ENCODE measurements at places on chromosomes 1 and 21.

DNA sequence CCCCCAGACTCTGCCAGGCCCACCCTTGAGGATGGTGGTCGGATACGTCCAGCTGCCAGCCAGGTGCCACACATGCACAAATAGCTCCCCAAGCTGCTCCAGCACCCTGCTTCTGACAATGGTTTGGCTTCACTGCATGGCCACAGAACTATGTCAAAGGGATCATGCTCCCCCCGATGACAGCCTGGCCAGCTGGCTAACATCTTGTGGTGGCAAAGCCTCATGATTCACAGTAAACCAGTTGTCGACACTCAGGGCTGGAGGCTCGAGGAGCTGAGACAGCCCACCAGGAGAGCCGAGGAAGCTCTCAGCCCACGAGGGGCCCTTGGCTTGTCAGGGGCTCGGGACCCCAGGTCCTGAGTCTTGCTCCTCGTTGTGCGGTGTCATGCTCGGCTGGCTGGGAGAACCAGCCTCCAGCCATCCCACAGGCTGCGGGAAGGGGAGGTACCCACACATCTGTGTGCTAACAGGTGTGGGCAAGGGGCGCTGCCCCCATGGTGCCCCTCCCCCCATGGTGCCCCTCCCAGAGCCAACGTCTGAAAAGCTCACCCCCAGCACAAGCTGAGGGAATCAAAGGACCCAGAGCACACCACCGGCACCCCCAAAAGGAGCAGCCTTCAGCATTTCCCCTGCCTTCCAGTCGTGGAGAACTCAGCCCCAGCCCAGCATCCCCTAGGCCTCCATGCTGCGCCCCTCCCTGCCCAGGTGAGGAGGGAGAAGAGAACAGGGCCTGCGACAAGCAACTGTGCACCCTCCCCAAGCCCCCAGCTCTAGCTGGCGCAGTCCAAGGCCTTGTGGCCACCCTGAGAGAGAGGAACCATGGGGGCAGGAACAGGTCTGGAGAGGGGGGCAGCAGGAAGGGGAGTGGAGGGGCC, 41.2 kb downstream of the KIF21B start:
- no peak for DNase-seq

GRCh38 chr21:41653243-41653953, 113.5 kb downstream of the RIPK4 start:
- no peak for DNase-seq

DNA sequence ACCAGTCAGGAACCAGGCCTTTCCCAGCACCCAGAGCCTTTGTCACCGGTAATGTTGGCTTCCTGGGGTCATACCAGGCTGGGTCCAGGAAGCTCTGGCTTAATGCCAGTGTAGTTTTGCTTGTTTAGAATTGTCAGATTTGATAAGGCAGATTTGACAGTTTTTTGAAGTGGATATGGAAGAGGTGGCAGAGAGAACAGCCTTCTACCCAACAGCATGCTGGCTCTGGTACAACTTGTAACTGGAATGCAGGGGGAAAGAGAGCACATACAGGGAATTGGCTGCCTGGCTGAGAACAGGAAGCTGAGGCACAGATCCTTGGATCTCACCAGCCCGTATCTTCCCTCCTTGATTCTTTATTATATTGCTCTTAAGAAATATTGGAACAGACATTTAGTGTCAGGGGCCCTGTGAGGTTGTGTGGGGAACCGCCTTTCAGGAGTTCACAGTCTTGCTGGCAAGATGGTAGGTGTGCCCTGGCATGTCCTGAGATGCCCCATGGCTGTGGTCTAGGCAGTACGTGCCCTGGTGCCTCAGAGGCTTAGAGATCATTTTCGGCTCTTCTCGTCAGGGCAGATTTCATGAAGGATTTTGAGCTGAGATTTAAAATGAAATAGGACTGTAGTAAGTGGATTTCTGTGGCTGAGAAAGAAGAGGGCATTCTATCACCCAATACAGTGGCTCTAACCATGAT, 227.0 kb downstream of the PBX1 start:
- no peak for DNase-seq

GRCh38 chr1:117171900-117172511, 38.7 kb downstream of the VTCN1 start:
- DNase-seq: no peak

- no peak for DNase-seq
Observed at GRCh38 chr21:39633770-39634181, 21.0 kb downstream of the B3GALT5 start.

DNA sequence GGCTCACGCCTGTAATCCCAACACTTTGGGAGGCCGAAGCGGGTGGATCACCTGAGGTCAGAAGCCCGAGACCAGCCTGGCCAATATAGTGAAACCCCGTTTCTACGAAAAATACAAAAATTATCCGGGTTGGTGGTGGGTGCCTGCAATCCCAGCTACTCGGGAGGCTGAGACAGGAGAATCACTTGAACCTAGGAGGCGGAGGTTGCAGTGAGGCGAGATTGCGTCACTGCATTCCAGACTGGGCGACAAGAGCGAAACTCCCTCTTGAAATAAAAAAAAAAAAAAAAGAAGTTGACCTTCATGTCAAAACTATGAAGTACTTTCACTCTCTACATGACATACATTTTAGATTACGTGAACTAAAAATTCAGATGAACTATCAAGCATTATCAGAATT, 153.7 kb downstream of the COL11A1 start:
- DNase-seq: no peak

DNA sequence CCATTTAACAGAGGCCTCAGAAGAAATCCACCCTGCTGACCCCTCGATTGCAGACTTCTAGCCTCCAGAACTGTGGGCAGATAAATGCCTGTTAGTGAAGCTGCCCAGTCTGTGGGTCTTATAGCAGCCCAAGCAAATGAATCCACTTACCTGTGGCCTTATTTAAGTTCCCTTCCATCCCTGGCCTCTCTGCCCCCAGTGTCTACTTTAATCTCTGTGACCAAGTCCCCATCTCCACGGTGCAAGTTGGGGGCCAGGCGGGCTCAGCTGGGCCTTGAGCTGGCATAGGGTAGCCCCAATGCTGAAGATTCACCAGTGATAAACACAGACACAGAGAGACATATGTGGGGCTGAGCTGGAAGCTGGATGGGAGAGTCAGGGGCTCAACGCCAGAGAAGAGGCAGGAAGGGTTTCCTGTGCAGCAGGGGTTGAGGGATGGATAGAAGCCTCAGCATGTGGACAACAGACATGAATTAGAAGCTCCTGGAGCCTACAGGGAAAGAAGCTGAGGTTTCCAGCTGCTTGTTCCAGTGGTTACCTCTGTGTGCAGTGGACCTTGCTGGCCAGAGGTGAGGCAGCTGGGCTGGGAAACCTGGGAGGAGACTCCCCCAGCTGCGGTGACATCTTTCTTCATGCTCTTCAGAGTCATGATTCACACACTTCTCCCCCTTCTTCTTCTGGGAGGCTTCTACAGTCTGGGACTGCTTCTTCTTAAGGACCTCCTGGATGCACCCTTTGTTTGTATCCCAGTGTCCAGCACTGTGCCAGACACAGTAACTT, 13.4 kb upstream of the B3GALT5 start:
- no peak for DNase-seq

- no peak for DNase-seq
Observed at GRCh38 chr1:71809085-71809484, 473.3 kb downstream of the NEGR1 start.

DNA sequence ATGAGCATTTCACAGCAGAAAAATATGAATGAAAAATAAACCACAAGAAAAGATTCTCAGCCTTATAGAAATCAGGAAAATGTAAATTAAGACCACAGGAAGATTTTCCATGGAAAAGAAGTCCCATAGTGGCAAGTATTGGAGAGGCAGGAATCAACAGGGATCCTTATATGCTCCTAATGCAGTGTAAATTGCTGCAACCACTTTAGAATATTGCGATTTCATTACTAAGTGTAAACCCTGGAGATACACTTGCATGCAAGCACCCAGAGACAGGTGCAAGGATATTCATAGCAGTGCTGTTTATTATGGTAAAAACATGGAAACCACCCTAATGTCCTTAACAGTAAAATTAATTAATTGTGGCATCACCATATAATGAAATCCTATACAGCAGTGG, 10.6 kb upstream of the LRP8 start:
- no peak for DNase-seq

- DNase-seq: no peak
Observed at GRCh38 chr1:26288311-26288941, 8.5 kb downstream of the SH3BGRL3 start.

DNA sequence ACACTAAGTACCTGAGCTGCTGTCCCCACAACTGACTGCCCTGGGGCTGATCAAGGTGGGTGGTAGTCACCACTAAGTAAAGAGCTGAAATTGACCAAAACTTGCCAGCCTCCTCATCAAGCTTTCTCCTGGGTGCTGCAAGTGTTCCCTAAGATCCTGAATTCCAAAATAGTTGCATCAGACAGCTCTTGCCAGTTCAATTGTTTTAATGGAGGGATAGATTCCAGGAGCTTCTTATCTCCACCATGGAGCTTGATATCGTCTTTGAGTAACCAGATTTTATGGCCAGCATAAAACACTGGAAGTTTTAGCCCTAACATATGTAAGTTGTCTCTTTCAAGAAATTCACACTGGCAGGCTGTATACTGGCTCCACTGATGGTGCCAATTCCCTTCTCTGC, 90.3 kb downstream of the NID1 start:
- no peak for DNase-seq

- no peak for DNase-seq
Observed at GRCh38 chr1:91513160-91513559, 12.5 kb downstream of the CDC7 start.

GRCh38 chr1:165073185-165074007, 283.1 kb downstream of the LMX1A start:
- DNase-seq: no peak

DNA sequence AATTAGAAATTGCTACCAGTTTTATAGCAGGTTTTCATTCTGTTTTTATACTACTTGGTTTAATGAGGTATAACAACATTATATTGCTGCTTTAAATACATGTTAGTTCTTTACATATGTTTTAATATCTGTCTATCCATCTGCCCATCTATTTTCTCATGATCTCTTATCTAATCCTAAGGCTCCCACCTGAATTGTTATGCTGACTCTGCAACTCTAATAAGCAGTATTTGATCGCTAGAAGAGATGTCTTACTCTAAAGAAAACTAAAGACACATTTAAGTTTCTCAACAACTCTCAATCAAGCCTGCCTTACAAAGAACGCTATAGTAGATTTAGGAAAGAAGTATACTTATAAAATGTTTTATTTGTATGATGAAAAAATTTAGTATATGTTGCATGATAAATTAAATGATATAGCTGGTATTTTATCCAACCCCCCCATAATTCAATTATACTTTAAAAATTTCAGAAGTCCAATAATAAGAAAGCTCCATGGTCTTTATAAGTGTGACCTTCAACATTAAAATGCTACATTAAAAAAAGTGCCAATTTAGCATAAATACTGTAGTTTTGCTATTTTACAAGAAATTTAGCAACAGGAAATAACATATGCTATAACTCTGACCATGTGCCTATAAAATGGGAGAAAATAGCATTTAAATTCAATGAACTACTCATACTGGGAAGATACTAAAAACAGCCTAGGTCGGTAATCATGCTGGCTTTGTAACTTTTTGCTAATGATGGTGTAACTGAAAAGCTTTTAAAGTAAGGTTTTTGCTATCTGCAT, 180.3 kb downstream of the NEGR1 start:
- DNase-seq: no peak

DNA sequence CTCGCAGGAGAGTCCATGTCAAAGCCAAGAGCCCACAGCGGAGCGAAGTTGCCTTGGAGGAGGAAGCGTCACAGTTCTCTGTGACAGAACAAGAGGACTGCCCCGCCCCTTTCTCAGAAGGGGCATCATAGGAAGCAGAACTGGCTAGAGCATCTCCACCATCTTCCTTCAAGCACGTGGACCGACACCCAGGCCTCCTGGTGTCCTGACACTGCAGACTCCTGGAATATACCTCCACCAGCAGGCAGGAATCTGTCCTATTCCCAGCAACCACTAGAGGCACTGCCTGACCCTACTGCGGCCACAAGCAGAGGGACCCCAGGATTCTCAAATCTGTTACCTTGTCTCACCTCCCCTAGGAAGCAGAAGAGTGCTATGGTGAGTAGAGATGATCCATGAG, 37.8 kb downstream of the GPA33 start:
- DNase-seq: no peak

DNA sequence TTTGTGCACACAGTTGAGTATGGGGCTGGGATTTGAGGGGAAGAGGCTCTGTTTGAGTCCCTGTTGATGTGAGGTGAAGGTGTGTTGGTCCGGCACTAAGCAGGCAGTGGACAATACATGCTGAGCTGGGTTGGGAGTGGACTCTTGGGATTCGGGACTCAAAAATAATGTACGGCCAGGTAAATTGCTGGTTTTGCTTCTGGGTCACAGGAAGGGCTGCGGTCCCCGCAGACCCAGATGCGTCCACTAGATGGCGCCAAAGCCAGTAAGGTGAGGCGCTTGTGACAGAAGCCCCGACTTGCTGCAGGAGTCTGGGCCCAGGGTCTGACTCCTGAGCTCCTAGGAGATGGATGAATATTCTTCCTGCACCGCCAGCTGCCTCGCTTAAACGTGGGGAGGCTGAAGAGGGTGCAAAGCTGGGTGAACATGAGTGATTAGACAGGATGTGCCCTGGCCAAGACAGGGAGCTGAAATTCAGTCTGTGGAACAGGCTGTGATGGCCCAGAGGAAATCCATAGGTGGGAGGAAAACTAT, 61.4 kb downstream of the ACBD3 start:
- no peak for DNase-seq

DNA sequence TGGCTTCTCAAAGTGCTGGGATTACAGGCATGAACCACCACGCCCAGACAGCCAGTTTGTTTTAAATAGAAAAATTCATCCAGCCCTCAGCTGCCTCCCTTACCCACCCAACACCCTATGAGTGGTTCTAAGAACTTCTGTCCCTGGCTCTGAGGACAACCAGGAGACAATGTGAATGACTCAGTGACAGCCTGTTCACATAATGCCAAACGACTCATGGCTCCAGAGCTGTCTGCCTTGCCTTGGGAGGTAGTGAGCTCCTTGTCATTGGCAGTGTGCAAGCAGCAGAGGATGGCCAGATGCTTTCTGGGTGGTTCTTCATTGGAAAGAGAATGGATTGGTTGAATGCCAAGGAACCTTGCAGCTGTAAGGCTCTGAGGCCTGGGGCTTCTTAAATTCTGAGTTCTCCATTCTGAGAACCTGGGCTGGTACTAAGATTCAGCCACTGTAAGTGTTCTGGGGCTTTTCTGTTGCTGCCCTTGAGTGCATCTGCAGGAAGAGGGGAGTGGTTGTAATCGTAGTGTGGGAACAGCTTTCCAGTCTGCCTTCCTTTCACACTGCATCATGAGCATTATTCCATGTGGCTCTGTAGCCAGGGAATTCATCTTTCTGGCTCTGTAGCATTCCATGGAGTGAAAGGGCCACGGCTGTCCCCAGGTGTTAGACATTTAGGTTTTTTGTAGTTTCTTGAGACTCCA, 5.8 kb downstream of the SERINC2 start:
- no peak for DNase-seq

- DNase-seq: no peak
Observed at GRCh38 chr1:68511254-68511653, 14.4 kb upstream of the DEPDC1 start.

- no peak for DNase-seq
Observed at GRCh38 chr21:37828991-37829390, 87.3 kb downstream of the KCNJ6 start.

GRCh38 chr1:241627453-241628259, 12.5 kb downstream of the CHML start:
- DNase-seq: no peak

GRCh38 chr1:113072141-113072756, 749 bp upstream of the LRIG2 start:
- DNase-seq: no peak

GRCh38 chr1:35305383-35305782, 36.9 kb downstream of the ZMYM4 start:
- no peak for DNase-seq

All from brain pericyte (primary cell).